ENCODE measurements at places on chromosomes 2 and 18.

GRCh38 chr18:69239849-69240674, 160.6 kb upstream of the DOK6 start:
- no peak for DNase-seq

DNA sequence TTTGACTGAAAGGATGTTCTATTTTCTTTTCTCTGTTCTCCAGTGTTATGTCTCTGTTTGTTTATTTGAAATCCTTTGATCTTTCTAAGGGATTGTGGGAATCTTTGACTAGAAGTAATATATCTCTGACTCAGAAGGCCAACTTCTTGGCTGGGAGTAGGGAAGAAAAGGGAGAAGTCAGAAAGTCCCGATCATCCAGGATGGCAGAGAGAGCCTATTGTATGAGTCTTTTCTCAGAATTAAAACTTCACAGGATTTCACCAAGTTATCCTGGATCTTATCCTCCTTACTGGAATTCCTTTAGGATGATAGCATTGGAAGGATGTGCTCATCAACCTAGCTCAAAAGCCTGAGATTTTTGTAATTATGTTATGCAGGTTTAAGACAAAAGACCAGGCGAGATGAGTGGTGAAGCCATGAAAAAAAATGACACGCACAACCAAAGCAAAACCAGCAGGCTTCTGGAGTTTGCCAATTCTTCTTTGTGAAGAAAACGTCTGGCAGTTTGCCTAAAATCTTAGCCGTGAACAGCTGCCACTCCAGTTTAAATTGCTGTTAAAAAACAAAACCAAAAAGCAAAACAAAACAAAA, 383.6 kb upstream of the SMIM21 start:
- DNase-seq: no peak

- DNase-seq: no peak
Measured at GRCh38 chr2:127545796-127546195, 10.3 kb downstream of the MYO7B start.

- no peak for DNase-seq
Measured at GRCh38 chr18:9437021-9437437, 38.3 kb upstream of the RALBP1 start.

GRCh38 chr18:74084184-74084855, 63.3 kb downstream of the FBXO15 start:
- DNase-seq: no peak

DNA sequence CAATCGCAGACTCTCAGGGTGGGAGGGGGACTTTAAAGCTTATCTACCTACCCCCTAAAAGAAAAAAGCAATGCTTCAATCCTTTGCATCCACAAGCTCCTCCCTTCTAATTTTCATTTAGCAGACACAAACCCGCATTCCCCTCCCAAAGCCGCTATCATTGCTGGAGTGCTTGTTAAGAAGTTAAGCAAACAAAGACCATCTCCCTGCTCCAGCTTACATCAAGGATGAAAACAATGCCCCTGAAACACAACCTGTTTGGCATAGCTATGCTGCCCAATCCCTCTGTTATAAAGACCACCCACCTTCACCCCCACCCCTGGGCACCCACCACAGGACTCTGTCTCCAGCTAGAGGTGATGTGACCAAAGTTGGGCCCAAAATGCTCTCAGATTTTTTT, 33.0 kb downstream of the REEP1 start:
- DNase-seq: no peak

DNA sequence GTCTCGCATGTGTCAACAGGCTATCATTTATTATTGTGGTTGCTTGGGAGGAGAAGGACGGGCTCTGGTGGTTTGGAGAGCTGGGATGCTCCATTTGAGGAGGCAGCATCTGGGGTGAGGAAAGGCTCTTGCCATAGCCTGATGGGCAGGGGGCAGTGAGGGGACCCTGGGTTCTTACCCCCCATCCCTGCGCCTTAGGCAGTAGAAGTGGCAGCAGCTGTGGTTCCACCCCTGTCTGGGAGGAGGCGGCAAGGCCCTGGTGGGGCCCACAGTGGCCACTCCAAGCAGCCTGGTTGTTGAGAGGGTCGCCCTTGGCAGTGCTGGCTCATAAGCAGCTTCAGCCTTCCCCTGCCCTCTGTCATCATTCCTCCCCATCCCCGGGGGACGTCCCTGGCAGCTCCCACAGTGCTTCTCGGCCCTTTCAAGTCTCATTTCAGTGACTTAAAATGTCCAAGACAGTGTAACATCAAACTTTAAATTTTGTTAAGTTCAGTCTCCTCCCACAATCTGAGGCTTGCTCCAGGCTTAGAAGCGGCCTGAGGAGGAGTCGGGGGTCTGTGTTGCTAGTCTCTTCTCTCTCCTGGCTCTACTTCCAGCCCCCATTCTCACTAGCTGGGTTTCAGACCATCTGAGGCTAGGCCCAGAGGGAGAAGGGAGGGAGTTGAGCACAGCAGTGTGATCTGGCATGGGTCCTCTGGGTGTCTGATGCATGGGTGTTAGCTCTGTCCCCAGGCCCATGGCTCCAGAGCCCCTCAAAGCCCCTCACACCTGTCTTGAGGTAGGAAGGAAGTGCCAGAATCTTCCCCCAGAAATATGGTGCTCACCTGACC, 34.9 kb upstream of the PTPN4 start:
- DNase-seq: no peak

DNA sequence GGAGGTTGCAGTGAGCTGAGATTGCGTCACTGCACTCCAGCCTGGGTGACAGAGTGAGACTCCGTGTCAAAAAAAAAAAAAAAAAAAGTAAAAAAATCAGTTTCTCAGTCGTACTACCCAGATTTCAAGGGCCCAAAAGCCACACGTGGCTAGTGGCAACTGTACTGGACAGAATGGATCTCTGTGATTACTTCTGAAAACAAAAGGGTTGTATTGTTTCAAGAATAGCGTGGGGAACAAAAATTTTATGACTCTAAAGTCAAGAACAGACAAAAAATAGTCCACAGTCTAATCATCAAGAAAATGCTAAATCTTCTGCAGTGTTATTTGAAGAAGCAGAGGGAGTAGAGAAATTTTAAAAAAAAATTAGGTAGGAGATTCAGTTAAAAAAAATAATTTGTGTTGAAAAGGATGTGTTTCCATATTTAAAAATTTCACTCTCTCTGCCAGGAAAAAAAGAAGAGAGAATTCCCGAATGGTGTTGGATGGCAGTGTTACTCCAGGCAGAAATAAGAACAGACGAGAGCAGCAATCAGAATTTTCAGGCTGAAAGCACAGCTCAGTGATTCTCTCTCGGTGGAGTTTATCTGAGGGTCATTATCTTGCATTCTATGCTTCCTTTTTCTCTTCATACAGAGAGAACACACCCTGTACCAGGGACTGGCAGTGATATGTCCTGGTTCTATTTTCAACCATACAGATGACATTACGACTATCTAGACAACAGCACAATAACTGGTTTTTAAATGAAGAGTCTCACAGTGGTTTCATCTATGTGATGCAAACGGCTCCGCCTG, 61.8 kb downstream of the CABYR start:
- DNase-seq: no peak

DNA sequence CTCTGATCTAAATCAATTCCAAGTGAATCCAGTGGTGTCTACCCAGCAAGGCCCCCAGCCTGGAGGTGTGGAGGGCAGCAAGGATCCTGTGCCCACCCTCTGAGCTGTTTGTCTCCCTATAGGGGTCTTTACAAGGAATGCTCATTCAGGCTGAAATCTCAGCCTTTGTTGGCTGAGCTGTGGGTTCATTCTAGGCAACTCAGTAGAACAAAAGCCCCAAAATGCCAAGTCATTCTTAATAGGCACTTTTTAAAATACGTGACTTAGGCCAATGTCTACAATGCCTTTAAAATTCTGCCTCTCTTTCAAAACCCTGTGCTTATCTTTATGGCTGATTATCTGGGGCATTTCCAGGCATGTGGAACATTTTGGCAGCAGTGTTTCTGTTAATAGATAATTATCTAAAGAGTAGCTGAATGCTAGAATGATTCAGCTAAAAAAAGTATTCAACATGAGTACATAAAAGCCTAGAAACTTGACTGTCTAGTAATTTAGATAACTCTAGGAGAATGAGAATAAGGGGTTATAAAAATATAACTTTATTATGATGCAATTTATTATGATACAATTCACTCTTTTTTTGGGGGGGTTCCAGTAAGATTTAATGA, 7.4 kb downstream of the UGT1A6 start:
- DNase-seq: no peak

- peak; percentile 82 for DNase-seq
Measured at GRCh38 chr2:9782197-9782719, 61.0 kb upstream of the TAF1B start.

- DNase-seq: peak; percentile 17
Measured at GRCh38 chr2:9004338-9005204, 1.1 kb upstream of the MBOAT2 start.

DNA sequence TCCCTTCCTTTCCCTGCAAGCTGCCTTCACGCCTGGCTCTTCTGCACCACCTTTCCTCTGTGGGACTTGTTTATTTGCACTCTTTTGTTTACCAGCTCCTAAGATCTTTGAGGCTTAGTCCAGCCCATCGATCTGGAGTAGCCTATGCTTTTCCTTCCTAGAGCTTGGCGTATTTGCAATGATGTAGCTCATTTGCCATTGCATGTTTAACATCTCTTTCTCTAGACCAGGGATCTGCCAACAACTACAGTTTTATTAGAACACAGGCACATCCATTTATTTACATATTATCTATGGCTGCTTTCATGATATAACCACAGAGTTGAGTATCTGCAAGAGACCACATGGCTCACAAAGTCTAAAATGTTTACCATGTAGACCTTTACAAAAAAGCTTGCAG, 150.4 kb downstream of the RAPGEF4 start:
- DNase-seq: no peak

GRCh38 chr18:7023063-7023580, 94.5 kb downstream of the LAMA1 start:
- DNase-seq: no peak

GRCh38 chr2:60445684-60446179, 107.7 kb downstream of the BCL11A start:
- DNase-seq: no peak

GRCh38 chr2:207617011-207617671, 8.1 kb downstream of the METTL21A start:
- no peak for DNase-seq

DNA sequence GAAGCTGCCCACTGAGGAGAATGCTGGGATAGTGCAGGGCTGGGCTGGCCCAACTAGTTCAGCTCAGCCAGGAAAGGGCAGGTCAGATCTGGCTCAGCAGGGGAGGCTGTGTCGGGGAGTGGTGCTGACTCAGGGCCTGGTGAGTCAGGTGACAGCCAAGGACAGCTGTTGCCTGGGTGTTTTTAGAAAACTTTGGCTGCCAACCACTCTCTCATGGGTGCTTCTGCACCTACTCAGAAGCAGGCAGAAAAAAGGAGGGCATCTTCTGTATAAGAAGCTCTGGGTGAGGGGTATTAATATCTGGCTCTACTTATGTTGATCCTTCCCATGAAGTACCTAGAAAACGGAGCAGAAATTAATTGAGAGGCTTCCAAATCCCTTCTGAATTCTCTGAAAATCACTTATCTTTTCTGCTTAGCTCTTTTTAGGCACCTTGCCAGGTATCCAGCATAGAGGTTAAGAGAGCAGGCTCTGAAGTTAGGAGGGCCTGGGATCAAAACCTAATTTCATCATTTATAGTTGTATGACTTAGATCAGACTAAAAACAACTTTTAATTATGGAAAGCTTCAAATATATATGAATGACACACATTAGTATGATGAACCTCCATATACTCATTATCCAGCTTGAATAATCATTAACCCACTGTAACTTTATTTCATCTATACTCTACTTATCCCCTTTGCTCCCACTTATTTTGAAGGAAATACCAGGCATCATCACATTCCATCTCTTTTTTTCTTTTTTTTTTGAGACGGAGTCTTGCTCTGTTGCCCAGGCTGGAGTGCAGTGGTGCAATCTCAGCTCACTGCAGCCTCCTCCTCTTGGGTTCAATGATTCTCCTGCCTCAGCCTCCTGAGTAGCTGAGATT, 15.5 kb upstream of the RAB10 start:
- DNase-seq: peak; percentile 66

GRCh38 chr2:96957244-96957643, 29.1 kb downstream of the FAM178B start:
- no peak for DNase-seq

DNA sequence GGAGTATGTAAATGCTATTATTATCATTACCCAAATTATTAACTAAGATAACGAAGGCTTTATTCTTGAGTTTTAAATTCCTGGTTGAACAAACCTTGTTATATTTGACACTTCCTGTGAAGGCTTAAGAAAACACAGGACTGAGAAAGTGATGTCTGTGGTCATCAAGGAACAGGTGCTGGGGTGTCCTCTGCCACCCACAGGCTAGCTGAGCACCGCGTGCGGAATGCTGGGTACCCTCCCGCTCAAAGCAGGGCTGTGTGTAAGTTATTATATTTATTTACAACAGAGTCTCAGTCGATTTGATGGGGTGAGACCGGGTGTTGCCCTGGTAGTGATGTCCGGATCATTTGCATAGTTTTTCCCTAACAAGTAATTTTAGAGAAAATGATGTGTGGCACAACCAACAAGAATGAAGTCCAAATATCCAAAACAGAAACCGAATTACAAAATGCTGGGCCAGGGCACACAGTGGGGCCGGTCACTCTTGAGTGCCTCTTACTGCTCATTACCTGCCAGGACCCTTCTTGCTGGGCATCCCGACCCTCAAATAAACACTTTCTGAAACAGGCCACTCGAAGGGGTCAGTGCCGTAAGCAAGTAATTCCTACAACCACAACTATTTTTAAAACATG, 49.2 kb downstream of the TMEM18 start:
- DNase-seq: no peak

- no peak for DNase-seq
Measured at GRCh38 chr2:26182441-26182840, 9.6 kb downstream of the GAREM2 start.

GRCh38 chr2:199910338-199911051, 598 bp upstream of the C2orf69 start:
- DNase-seq: no peak

- no peak for DNase-seq
Measured at GRCh38 chr18:58789876-58790240, 74.8 kb upstream of the ZNF532 start.

- no peak for DNase-seq
Measured at GRCh38 chr2:235968155-235968554, 200.0 kb downstream of the GBX2 start.

DNA sequence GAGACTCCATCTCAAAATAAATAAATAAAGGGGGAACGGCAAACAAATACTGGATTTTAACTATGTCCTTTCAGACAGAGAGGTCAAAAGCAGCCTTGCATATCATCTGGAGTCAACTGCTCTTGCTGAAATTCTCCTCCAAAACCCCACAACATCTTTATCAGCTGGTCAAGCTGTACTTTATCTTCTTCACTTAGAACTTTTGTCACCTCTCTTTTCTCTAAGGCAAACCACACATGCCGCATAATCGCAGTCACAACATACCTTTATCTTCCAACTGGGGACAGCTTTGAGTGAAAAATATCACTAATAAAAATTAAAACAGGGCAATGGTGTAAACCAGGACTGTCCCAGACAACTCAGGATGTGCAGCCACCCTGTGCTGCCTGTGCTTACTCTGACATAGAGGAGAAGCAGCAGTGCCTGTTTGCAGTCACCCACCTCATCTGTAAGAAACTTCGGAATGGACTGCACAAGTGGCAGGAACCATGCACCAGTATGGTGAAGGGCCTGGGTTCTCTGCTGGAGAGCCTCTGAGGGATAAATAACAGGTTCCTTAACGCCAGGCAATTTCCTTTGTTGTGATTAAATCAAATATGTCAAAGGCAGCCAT, 6.2 kb downstream of the MPPE1 start:
- DNase-seq: no peak

GRCh38 chr2:238238311-238238765, 1.5 kb downstream of the HES6 start:
- no peak for DNase-seq

Measured in activated CD4-positive, alpha-beta T cell treated with anti-CD3 and anti-CD28 coated beads for 48 hours (primary cell).